ENCODE measurements at places on chromosomes 16 and 17.

GRCh38 chr17:30939051-30939689 lies 17.4 kb downstream of the ADAP2 start:
- DNase-seq = no peak

DNA sequence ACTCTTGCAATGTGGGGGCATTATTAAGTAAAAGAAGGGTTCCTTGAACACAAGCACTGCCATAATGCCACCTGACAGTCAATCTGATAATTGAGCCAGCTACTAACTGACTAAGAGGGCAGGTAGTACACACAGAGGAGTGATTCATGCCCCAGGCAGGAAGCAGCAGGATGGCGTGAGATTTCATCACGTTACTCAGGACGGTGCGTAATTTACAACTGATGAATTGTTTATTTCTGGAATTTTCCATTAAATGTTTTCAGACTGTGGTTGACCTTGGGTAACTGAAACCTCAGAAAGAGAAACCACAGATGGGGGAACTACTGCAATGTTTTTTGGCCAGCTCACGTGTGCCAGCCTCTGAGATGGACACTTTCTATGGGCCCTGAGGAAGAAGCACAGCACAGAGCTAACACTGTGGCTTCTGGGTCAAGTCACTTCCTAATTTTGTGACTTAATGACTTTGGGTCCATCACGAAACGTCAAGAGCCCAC lies 46.7 kb downstream of the C17orf67 start:
- peak; percentile 98 for DNase-seq

DNA sequence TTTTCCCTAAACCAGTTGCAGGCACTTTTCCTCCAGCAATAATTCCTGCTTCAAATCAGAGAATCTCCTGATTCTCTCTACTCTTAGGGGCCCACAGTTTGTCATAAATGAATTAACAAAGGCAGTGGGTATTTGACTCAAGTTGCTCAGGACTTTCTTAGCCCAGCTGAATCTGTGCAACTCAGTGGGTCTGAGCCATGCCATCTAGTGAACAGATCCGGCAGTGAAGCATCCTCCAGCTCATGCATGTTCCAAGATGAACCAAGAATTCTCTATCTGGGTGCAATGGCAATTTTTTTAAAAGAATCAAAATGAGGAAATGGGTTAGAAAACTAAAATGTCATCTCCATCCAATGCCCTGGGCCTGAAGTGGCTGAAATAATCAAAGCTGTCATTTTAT lies 575.2 kb upstream of the CDH11 start:
- DNase-seq = no peak

DNA sequence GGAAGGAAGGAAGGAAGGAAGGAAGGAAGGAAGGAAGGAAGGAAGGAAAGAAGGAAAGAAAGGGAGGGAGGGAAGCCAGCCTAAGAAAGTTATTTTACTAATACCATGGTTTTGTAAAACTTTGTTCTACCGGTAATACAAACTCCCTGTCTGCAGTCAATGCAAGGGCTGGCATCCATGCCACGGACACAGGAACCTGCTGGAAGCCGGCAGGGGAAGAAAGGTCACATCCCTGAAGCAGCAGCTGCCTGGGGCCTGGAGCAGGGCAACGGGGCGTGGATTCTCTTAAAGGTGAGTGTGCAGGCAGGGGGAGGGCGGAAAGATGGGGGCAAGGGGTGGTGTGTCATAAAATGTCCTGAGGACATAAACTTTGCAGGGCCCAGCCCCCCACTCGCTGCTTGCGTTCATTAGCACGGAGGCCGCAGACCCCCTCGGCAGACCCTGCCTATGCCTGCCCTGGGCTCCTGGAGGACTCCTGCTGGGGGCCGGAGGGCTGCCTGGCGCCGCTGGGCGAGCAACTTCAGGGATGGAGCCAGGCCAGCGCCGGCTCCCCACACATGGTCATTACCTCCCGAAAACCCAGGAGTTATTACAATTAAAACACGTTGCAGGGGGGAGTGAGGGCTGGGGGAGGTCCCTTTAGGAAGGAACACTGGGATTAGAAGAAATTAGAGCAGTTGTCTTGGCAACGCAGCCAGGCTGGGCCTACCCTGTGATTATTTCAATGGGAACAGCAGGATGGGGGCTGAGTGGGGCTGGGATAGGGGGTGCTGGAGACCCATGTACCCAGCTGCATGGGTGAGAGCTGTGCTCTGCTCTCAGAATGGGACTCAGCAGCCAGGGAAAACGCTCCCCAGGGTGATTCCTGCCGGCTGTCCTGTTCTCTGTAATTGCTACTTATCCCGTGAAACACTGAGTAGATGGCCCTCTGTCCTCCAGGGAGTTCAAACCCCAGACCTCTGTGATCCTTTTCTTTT lies 257.9 kb downstream of the SOX9 start:
- DNase-seq = no peak

- DNase-seq = peak; percentile 16
Measured at GRCh38 chr16:11913425-11914079, 2.2 kb downstream of the GSPT1 start.

- no peak for DNase-seq
Measured at GRCh38 chr17:64323774-64324173, 60.7 kb upstream of the TEX2 start.

- no peak for DNase-seq
Measured at GRCh38 chr17:72955391-72956140, 136.9 kb downstream of the SLC39A11 start.

- no peak for DNase-seq
Measured at GRCh38 chr17:2487306-2487705, 24.4 kb downstream of the METTL16 start.

DNA sequence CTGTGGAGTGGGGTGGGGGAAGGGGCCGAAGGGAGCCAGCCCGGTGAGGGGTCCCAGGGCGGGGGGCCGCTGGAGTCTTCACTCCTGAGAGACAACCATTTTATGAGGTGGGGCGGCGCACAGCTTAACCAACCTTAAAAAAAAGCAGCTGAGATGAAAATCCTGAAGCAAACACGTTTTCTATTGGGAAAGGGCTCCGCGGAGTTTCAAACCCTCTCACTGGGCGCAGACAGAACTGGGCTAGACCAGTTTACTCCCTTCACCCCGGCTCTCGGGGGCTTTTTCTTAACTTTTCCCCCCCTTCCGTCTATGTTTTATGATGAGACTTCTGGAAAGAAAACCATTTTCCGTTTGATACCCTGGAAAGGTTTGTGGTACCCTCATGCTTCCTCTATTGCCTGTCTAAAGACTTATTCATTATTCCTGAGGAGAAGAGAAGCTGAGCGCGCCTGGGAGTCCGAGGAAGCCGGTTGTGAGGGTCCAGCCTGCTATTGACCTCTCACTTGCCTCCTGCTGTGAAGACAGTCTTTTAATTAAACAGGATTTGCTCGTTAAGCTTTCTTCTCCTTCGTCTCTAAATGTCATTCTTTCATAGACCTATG lies 482 bp upstream of the SSH2 start:
- DNase-seq = peak; percentile 25

- DNase-seq = no peak
Measured at GRCh38 chr17:80743181-80743771, 198.6 kb downstream of the RPTOR start.

DNA sequence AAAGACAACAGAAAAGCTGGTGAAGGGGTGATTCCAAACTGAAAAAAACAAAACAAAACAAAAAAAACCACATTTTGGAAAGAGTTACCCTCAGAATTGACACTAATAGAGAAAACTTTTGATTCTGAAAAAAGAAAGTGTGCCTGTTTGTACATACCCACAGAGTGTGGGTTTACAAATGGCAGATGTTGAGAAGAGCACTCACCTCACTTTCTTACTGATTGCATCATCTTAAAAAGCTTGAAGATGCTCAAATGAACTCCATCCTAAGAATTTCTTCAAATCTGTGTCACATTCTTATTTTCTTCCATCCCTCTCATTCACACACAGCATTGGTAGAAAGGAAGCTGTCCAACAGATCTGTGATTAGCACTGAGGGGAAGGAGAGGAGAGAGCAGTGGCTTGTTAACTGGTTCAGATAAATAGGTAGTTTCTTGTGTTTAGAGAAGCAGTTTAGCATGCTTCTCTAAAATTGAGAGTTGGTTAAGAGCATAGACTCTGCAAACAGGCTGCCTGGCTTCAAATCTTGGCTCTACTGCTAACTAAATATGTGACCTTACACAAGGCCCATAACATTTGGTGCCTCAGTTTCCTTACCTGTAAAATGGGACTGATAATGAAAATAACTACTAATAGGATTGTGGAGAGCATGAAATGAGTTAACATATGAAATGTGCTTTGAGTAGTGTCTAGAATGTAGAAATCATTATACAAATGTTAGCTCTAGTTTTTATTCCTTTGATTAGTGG lies 6.9 kb downstream of the GNAO1 start:
- no peak for DNase-seq

DNA sequence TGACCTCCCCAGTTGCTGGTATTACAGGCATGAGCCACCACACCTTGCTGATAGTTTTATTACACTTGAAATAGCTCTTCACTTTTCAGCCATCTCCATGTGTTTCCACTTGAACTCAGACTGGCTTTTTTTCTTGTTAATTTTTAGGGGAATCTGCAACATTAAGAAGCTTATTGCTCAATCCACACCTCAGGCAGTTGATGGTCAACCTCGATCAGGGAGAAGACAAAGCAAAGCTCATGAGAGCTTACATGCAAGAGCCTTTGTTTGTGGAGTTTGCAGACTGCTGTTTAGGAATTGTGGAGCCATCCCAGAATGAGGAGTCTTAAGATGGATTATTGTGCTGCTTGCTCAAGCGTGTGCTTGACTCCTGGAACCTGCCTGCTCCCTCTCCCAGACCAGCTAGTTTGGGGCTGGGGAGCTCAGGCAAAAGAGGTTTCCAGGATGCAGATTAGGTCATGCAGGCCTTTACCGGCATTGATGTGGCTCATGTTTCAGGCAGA lies 8.6 kb downstream of the ZNHIT3 start:
- no peak for DNase-seq

DNA sequence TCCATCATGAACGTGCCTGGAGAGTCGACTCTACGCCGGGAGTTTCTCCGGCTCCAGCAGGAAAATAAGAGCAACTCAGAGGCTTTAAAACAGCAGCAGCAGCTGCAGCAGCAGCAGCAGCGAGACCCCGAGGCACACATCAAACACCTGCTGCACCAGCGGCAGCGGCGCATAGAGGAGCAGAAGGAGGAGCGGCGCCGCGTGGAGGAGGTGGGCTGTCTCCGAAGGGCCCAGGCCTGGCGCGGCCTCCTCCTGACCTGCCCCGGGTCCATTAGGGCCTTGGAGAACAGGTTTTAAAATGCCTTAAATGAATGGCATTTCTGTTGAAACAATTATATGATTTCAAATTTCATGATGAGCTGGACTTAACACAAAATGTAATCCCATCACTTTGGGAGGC lies 11.8 kb upstream of the C17orf107 start:
- DNase-seq = no peak

GRCh38 chr17:17064322-17064721 lies 22.1 kb downstream of the MPRIP start:
- DNase-seq = no peak

DNA sequence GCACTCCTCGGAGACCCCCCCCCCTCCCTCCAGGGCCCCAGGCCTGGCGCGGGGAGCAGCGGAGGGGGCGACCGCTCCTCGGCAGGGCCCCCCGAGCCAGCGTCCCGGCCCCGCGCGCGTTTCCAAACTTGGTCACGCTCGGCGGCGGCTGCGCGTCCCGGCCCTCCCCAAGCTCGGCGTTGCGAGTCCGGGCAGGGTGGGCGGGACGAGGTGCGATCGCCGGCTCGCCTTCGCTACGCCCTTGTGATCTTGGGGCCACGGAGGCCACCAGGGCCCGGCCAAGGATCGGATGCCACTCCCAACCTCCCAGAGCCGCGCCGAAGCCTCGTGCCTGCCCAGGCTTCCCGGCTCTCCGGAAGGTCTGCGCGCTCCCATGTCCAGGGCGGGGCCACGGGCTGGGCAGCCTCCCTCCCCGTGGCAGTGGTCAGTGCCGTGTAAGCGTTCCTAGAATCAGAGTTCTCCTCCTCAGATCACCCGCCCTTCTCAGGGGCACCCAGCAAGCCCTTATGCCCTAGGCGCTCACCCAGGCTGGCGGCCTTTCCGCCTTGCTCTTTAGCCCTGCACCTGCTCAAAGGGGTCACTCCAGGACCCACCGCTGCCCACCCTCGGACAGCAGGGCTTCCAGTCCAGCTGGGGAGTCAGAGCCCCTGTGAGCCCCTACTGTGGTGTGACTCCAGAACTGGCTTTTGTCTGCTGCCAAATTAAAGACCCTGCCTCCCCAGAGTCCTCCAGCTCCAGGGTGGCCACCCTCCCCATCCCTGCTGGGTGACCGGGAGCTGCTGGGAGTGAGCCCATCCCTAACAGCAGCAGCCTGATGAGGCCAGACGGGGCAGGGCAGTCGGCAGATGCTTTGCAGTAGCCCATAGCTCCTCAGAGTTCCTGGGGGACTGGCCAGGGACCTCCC lies 12.2 kb upstream of the MRPS23 start:
- peak; percentile 81 for DNase-seq

DNA sequence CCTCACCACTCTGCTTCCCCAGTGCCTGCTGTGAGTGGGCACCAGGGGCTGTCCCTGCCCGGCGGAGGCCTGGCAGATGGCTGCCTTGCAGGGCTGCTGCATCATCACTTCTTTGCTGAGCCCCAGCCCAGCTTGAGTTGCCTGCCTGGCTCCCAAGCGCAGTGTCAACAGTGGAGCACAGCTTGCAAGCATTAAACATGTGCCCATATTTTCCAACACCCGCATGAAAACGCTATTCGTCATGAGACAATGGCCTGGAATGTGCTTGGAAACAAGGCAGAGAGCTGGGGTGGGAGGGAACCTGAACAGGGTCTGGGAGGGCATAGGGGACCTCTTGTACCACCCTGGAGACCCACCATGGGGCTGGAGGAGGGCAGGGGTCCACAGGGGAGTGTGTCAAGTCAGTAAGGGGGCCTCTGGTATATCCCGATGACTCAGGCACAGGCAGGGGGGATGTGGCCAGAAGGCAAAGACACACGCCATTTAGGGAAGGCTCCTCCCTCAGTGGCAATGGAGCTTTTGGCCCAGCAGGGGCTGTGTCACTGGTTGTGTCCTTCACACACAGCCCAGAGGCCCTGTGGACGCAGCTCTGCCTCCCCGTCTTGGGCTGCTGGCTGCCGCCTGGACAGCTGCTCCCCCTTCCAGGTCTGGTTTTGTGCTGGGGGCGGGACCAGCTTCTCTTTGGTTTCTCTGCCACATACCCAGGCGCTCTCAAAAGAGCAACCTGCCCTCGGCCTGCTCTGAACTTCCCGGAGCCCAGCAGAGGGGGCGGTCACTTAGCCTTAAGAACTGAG lies 17.4 kb upstream of the MTSS2 start:
- DNase-seq = no peak
